Breast epithelium (tissue), 4 donors: ENCODE measurements at places on chromosomes 6 and 20.
A peak's percentile ranks its signal among the peaks of the same experiment; 100 is the strongest.

DNA sequence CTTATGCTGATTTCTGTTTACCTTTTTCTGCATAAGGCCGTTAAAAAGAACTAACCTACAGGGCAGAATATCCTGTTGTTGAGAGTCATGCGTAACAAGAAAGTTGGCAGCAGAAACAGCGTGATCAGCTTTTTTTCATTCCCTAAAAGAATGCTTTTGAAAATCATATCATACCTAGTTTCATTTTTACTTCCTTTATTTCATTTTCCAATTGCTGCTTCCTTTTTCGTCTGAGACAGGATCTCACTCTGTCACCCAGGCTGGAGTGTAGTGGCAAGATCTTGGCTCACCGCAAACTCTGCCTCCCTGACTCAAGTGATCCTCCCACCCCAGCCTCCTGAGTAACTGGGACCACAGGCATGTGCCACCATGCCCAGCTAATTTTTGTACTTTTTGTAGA is 4.1 kb downstream of the CALHM6 start:
- no peak for DNase-seq

- no peak for DNase-seq
These were observed 577.5 kb downstream of the PTPRT start for GRCh38 chr20:42611889-42612837.

DNA sequence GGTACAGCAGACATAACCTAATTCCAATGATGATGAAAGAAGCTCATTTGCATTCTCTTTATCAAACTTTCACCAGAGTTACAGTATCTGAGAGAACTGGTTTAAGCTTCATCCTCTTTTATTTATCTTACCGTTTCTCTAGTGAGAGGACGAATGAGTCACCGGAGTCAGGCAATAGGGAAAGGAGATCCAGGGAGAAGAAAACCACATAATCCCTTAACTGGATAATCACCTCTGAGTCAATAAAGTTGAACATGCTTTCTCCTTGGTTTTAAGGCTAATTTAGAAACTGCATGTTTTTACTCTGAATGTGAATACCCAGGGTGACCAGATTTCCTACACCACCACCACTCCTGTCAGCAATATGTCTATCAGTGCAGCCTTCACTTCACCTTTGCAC is 313.7 kb upstream of the TBX18 start:
- no peak for DNase-seq

DNA sequence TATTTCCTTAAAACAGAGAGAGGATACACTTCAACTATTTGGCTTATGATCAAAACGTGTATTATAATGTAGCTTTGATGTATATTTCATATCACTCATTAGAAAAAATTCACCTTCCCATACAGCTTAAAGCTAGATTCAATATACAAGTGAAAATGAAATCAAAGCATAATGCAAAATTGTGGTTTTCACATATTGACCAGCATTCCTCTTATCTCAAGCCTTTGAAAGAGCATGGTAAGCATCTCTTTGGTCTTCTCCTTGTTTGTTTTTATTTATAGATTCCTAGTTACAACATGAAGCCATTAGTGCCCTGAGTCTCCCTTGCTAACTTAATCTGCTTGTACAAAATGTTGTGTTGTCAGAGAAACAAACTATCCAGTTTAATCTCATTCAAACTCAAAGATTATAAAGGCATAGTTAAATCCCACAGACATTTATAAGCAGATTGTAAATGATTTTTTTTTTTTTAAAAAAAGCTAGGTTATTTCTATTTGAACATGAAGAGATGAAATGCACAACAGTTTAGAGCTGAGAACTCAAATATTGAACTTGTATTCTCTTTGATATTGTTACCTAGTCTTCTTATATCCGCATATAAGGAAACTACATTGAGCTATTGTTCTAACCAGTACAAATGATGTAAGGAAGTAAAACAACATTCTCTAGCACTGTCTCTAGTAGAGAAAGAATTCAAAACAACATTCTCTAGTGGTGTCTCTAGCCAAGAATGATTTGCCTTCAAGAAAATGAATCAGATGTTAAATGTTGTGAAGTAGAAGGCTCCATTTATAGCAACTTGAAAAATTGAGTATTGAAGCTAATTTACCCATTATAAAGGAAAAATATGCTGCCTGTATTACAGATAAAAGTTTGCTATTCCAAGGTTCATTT is 31.2 kb upstream of the SMIM28 start:
- no peak for DNase-seq

GRCh38 chr6:13446381-13446780 is 41.0 kb downstream of the GFOD1 start:
- DNase-seq: no peak

DNA sequence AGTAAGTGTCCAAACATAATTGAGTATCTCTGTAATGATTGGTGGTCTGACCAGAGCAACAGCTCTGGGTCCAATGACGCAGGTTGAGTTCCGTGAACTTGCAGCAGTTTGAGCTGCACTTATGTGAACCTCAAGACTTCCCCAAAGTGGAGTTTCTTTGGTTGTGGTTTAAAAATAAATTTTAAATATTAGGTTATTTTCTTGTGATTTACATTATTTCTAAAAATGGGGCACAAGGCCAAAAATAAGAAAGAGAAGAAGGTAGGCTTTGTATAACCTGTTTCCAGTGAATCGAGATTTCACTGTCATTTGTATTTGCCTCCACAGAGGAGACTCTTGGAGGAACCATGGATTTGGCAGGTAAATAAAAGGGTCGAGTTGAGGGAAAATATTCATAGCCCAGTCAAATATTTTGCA is 166.4 kb upstream of the ZNF217 start:
- DNase-seq: no peak

GRCh38 chr20:49768204-49769047 is 44.2 kb upstream of the SLC9A8 start:
- DNase-seq: peak; percentile 95

DNA sequence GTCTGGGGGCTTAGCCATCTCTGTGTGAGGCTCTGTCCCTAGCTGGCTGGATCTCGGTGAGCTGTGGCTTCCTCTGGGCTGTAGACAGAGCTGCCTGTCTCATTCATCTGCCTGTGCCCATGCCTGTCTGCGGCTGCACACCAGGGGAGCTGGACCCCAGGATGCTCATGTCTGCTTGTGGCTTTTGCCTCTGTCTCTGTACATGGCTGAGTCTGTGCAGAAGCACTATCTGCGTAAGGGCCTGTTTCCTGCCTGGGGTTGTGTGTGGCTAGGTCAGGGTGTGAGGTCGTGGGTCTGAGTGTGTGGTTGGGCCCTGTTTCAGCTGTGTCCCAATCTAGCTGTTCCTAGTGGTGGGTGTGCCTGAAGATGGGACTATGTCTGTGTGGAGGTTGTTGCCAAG is 68.2 kb downstream of the CDH22 start:
- no peak for DNase-seq

DNA sequence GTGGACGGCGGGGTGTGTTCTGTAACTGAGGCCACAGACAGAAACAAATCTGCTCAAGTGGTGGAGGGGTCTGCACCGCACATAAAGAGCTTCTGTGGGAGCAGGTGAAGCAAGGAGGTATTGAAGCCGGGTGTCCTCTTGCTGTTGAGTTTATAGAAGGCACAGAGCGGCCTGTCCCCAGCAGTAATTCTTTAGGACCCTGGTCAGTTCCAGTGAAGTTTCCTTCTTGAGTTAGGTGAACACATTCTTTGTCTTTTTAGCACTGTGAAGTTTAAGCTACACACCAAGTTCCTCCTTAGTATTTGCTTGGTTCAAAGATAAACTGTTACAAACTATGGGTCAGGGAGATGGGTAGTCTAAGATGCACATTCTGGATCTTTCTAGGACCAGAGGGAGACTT is 6.1 kb downstream of the PRDM1 start:
- DNase-seq: no peak

DNA sequence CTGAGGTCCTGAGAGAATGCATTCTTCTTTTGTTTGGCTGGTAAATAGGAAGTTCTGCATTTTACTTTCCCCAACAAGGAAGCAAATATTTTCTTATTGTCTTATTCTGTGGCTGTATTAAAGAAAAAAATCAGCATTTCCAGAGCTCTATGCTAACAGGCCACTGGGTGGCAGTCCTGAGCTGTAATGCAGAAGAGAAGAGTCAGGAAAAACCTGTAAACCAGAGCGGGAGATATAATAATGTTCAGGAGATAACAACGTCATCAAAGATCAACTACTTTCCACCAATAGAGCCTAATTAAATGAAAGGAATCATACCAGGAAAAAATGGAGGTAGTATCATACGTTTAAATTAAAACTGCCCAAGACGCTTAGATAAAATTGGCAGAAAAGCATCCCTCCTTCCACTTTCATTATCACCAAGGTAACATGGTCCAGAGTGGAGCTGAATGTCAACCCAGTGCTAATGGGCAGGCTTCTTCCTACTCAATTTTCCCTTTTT is 55.6 kb upstream of the CARMIL1 start:
- DNase-seq: no peak

DNA sequence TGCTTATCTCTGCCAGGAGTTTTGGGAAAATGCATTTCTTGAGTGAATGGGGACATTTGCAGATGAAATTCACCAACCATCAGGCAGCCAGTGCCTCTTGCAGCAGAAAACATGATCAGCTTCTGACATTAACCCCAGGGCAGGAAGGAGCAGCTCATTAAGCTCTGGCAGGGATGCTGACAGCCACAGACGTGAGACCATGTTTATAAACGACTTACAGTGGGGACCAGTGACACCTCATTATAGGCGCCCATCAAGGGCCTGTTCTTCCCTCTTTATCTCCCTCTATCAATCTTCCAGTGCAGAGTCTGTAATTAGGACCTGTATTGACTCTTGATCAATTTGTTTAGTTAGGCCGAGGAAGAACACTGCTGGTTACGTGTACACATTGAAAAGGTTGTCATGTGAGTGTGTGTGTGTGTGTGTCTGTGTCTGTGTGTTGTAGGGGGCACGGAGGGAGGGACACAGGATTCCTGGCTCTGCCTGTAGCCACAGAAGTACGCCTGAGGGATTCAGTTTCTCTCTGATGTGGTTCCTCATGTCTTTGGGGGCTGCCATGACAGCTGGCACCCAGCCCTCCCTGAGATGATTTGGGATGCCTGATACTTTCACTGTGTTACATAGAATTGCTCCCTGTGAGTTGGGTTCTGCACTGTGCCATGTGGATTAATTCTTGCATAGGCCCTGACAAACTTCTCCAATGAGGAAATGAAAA is 428.4 kb upstream of the CHD6 start:
- DNase-seq: no peak

GRCh38 chr6:103925317-103925716 is 934.4 kb downstream of the HACE1 start:
- DNase-seq: no peak

DNA sequence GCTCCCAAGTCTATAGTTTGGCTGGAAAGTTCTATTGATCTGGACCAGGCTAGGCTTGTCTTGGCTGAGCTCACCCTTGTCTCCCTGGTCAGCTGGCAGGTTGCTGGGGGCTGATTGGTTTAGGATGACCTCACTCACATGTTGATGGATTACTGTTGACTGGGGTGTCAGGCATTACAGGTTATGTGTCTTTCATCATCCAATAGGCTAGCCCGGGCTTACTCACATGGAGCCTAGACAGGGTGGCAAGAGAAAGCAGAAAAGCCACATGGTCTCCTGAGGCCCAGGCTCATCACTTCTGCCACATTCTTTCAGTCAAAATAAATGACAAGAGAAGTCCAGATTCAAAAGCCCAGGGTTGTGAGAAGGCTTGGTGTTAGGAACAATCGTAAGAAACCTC is 103.5 kb downstream of the BFSP1 start:
- DNase-seq: no peak

GRCh38 chr20:25467441-25467840 is 60.0 kb downstream of the GINS1 start:
- DNase-seq: no peak

DNA sequence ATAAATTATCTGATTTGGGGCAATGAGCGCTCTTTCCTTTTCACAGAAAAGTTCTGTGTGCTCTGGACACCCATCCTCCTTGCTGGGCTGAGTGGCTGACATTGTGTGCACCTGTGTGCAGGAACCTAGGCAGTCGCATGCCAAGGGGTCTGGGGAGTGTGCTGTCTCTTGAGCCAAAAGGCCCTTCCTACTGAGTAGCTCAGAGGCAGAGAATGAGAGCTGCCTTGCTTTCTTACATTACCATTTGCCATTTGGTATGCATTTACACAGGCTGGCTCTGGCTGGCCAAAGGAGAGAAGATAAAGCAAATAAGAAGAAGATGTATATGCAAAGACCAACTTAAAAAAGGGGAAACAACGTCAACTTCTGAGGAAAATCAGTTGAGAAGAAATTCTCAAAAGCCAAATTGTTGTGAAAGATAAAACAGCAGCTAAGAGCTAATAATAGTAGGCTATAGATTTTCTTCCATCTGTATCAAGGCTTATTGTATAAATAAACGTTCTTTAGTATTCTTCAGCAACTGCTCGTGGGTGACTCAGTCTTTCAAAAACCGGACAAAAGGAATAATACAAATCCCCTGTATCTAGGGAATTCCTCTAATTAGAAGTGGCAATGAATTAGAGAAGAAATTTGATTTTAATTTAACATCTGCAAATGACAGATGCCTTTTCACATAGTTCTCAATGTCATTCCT is 121.9 kb downstream of the INSM1 start:
- DNase-seq: no peak

DNA sequence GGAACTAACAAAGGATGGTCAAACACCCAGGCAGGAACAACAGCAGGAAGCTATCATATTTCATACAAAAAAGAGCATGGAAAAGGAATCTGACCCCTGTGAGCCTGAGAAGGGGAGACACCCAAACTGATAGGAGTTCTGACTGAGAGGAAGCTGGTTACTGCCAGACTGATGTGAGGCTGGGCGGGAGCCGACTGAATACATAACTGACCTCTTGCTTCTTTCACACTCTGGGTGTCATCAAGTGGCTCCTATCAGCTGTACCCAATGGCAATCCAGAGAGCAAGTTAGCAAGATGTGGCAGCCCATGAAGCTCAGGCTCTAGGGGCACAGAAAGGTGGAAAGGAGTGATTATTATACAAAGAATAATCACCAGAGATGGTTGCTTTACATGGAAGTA is 795.1 kb upstream of the HS3ST5 start:
- DNase-seq: no peak

DNA sequence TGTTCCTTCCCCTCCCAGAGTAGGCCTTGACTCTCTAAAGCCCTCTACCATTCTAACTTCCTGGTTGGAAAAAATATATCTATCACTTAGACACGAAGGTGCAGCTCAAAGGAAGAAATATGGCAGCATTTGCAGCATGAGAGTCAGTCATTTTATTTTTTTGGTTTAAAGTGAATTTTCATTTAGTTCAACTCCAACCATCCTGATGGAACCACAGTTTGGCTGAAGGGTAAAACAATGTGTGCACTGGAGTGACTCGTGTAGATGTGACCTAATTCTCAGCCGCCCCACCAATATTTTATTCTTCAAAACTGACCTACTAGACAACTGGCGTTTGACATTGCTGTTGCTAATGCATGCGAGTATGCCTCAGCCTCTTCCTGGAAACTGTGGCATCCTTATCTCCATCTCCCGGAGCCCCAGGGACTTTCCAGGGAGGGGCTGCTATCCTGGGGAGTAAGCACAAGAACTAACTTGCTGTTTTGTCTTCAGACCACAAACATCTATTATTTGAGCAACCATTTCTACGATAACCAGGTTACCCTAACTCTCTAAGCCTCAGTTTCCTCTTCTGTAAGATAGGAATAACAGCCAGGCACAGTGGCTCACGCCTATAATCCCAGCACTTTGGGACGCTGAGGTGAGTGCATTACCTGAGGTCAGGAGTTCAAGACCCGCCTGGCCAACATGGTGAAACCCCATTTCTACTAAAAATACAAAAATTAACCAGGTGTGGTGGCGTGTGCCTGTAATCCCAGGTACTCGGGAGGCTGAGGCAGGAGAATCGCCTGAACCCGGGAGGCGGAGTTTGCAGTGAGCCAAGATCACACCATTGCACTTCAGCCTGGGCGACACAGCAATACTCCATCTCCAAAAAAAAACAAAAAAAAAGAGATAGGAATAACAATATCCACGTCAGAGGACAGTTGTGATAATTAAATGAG is 148.7 kb upstream of the JARID2 start:
- no peak for DNase-seq

GRCh38 chr6:108575905-108576494 is 15.3 kb downstream of the FOXO3 start:
- no peak for DNase-seq
